ENCODE measurements at places on chromosomes 5 and 9. TPM values are rescaled to one million over a fixed set of nuclear protein-coding genes. Genes with fewer than 3 reads are reported as not detected.

The PIP5K1B gene
- polyA plus RNA-seq: 8.5 TPM

The KLHL3 gene
- polyA plus RNA-seq: 24.0 TPM

The FAM200C gene
- polyA plus RNA-seq: 16.1 TPM

The STPG3 gene
- polyA plus RNA-seq: 4.8 TPM

The C7 gene
- polyA plus RNA-seq: 143 TPM

The CHMP5 gene
- 98.9 TPM for polyA plus RNA-seq

The ZFP62 gene
- 39.5 TPM for polyA plus RNA-seq

The SAXO1 gene
- 0.12 TPM for polyA plus RNA-seq

The NFIL3 gene
- 36.3 TPM for polyA plus RNA-seq

The TAF11L10 gene
- polyA plus RNA-seq: not detected

The PCDHGB2 gene
- 3.6 TPM for polyA plus RNA-seq

The DDX46 gene
- polyA plus RNA-seq: 58.6 TPM

The FAT2 gene
- 6.6 TPM for polyA plus RNA-seq

The CAMK4 gene
- polyA plus RNA-seq: 6.8 TPM

The TSC1 gene
- polyA plus RNA-seq: 48.3 TPM

The TAF11L13 gene
- polyA plus RNA-seq: not detected

The PTGES2 gene
- polyA plus RNA-seq: 42.4 TPM

The STK32A gene
- 13.0 TPM for polyA plus RNA-seq

The MEIKIN gene
- 0.36 TPM for polyA plus RNA-seq

The TEK gene
- polyA plus RNA-seq: 54.5 TPM

The FOXD4 gene
- 0.20 TPM for polyA plus RNA-seq

The FRRS1L gene
- 12.7 TPM for polyA plus RNA-seq

The DELE1 gene
- 130 TPM for polyA plus RNA-seq

The PTPN3 gene
- 56.4 TPM for polyA plus RNA-seq

The CCL28 gene
- 5.7 TPM for polyA plus RNA-seq

The GFPT2 gene
- polyA plus RNA-seq: 15.3 TPM

The CTNND2 gene
- 2.9 TPM for polyA plus RNA-seq

The RASEF gene
- 8.6 TPM for polyA plus RNA-seq

The TPPP gene
- polyA plus RNA-seq: 3.9 TPM

The RANBP3L gene
- polyA plus RNA-seq: 8.3 TPM

The NDFIP1 gene
- 131 TPM for polyA plus RNA-seq

The RNF20 gene
- polyA plus RNA-seq: 57.7 TPM

The TMEFF1 gene
- 4.4 TPM for polyA plus RNA-seq

The PLPP7 gene
- polyA plus RNA-seq: 2.1 TPM

The SPINK13 gene
- polyA plus RNA-seq: 0.40 TPM

The SLIT3 gene
- 55.3 TPM for polyA plus RNA-seq

The GARNL3 gene
- polyA plus RNA-seq: 30.4 TPM

The BAAT gene
- 0.13 TPM for polyA plus RNA-seq

The PRXL2C gene
- polyA plus RNA-seq: 6.0 TPM

The IFNA2 gene
- not detected for polyA plus RNA-seq

The SMIM3 gene
- polyA plus RNA-seq: 25.4 TPM

The SPATA31A5 gene
- not detected for polyA plus RNA-seq

The SHC3 gene
- polyA plus RNA-seq: 1.2 TPM

The LRRC19 gene
- polyA plus RNA-seq: 14.9 TPM

The KIF24 gene
- 3.1 TPM for polyA plus RNA-seq

The TNFSF8 gene
- polyA plus RNA-seq: 0.76 TPM

The IL4 gene
- polyA plus RNA-seq: not detected

The HARS2 gene
- polyA plus RNA-seq: 32.2 TPM

The OR1Q1 gene
- not detected for polyA plus RNA-seq

The SH2D3C gene
- polyA plus RNA-seq: 13.8 TPM

The SCGB3A2 gene
- not detected for polyA plus RNA-seq

All from left renal pelvis (tissue), 4 donors.